Psoas muscle (tissue), 8 donors: ENCODE measurements at places on chromosomes 5 and 9. TPM values are rescaled to one million over a fixed set of nuclear protein-coding genes. Genes with fewer than 3 reads are reported as not detected.

DNA sequence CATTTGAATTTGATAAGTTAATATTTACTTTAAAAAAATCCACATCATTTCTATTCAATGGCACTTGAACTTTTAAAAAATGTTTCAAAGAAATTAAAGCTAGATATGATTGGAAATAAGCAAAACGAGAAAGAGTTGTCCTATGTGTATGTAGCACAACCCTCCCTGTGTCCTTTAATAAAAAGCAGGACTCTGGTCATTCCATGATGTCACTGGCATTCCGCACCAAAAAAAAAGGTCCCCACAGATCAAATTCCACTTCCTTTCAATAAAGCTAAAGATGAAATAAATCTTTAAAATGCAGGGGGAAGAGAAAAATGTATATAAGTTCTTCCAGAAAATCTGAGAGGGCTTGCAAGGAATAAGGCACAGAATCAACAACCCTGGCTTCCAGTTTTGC, 103.8 kb downstream of the EFNA5 start:
- no peak overlapping the region for H3K4me3 ChIP-seq
- peaks cover 3% of the 10 kb centered on the region for H3K4me1 ChIP-seq
- H3K27me3 ChIP-seq = no peaks in the 10 kb centered on the region
- DNase-seq = no peak
- H3K36me3 ChIP-seq = no peaks in the 10 kb centered on the region

GRCh38 chr5:157690690-157691433, 19.5 kb downstream of the C5orf52 start:
- H3K27ac ChIP-seq = no peak overlapping the region
- no peaks in the 10 kb centered on the region for H3K27me3 ChIP-seq
- no peaks in the 10 kb centered on the region for H3K4me1 ChIP-seq
- no peaks in the 10 kb centered on the region for H3K36me3 ChIP-seq
- H3K4me3 ChIP-seq = no peak overlapping the region

GRCh38 chr9:116389541-116390302, 236.1 kb downstream of the PAPPA start:
- H3K27me3 ChIP-seq = no peaks in the 10 kb centered on the region
- H3K36me3 ChIP-seq = no peaks in the 10 kb centered on the region
- H3K4me3 ChIP-seq = no peak overlapping the region
- no peak overlapping the region for H3K27ac ChIP-seq
- no peaks in the 10 kb centered on the region for H3K4me1 ChIP-seq

The CTXN3 gene
- total RNA-seq = 0.61 TPM

The MYMK gene
- total RNA-seq = 4.5 TPM
